ENCODE measurements at places on chromosomes 13 and 19. TPM values are rescaled to one million over a fixed set of nuclear protein-coding genes. Genes with fewer than 3 reads are reported as not detected.

CYSLTR2 gene
- total RNA-seq = 1.1 TPM

GRCh38 chr13:97445522-97446187 lies 11.7 kb downstream of the RAP2A start:
- no peak for DNase-seq

GRCh38 chr19:7520131-7521051 lies 2.0 kb upstream of the MCOLN1 start:
- DNase-seq = no peak

CCDC8 gene
- 4.7 TPM for total RNA-seq

DNA sequence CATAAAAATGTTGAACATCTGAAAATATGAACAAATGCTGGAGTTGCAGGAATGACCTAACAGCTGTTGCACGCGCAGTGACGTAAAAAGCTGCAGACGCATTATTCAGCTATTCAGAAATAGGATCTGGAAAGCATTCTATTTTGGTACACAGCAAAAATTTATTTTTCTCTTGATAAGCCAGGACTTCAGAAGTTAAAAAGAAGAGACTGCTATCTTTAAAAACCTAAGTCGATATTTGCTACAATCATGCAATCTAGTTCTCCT lies 36.9 kb upstream of the STARD13 start:
- no peak for DNase-seq

DNA sequence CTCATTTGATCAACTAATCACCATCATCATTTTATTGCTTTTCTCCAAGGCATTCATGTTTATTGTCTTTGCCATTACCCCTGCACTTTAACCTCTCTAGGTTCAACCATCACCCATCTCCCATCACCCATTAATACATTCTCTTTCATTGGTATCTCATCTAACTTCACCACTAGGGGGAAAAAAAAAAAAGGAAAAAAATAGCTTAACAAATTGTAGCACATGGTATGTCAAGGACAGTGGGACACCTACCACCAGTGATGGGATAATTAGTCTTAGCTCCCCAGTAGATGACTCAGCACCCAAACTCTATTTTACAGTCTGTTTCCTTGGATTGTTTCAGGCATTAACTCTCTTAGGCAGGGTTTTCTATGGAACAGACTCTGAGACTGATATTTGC lies 1770.2 kb upstream of the MIR17HG start:
- DNase-seq = no peak

ZNF560 gene
- total RNA-seq = 0.31 TPM

DNA sequence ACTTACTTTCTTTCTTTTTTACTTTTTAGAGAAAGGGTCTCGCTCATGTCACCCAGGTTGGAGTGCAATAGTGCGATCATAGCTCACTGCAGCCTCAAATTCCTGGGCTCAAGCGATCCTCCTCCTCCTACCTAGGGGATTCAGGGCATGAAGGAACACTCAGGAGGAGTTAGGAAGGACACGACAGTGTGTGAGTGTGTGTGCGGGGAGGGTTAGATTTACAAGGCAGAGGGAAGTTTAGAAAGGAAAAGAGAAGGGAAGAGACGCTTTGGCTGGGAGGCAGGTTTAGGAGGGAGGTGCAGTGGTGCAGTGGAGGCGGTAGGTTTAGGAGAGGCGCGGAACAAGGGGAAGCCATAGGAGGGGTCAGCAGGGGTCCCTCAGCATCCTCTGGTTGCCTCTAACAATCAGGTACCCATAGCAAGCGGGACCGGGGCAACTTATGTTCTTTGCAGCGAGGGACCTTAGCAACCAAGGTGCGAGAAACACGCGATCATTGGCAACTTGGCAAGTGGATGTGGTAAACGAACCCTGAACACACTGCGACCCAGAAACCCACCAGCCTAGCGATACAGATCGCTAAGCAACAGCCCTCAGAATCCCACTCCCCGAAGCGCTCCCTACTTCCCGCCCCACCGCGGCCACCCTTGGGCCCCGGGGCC lies 501 bp downstream of the SIRT2 start:
- DNase-seq = no peak
